ENCODE measurements at places on chromosomes 5 and 9. TPM values are rescaled to one million over a fixed set of nuclear protein-coding genes. Genes with fewer than 3 reads are reported as not detected.

GRCh38 chr5:90161414-90161813 lies 248.1 kb downstream of the CETN3 start:
- DNase-seq, result no peak

DNA sequence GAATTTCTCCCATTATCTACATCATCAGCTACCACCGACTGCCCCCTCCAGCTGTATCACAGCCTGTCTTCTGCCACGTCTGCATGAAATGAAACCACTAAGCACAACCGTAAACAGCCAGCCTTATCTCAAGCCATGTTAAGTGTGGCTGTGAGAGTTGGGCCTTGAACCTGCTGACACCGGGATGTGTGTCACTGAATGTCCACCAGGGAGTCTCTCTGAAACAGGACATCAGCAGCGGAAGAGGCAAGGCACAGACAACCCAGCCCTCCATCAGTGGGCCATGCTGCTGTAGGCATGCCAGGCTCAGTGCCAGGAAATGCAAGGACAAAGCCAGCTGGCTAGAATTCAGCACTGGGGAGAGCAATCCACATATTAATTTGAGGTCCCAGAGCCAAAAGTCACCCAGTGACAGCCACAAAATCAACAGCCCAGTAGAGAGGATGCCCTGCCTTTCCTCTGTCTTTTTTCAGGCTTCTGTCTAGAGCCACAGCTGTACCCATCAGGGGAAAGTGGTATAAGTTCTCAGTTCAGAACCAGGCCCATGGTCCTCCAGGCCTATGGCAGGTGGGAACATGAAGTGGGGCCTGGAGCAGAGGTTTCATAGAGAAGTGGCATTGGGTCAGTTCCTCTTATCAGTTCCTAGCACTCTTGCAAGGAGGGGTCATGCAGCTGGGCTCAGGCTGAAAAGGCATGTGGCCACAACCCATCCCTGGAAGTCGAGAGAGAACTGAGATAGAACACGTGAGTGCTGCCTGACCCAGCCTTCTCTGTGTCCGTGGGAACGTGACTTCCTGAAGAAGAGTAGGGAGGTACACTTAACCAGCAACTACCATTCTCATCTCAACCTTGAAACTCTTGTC lies 199.4 kb downstream of the ESM1 start:
- DNase-seq, result no peak

- DNase-seq, result no peak
Measured at GRCh38 chr9:81892440-81892839, 35.8 kb upstream of the SPATA31D4 start.

The PCDHA9 gene
- total RNA-seq, result not detected

The SLC2A8 gene
- total RNA-seq, result 3.2 TPM

DNA sequence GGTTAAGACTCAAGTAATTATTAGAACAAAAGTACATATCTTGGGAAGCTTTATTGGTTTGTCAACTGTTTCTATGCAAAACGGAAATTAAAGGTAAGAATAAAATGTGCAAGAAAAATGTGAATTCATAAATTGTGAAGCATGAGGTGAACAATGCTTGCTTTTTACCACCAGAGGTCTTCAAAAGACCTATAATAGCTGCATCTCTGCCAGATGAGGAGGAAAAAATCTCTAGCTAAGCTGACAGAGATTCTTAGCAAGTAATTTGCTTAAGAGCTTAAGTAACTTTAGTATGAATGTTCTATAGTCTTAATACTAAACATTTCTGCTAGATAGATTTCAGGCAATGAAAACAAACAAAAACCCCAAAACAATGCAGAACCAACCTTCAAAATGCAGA lies 54.1 kb downstream of the MRPS30 start:
- DNase-seq, result no peak

- DNase-seq, result no peak
Measured at GRCh38 chr5:158922816-158923215, 176.9 kb downstream of the EBF1 start.

DNA sequence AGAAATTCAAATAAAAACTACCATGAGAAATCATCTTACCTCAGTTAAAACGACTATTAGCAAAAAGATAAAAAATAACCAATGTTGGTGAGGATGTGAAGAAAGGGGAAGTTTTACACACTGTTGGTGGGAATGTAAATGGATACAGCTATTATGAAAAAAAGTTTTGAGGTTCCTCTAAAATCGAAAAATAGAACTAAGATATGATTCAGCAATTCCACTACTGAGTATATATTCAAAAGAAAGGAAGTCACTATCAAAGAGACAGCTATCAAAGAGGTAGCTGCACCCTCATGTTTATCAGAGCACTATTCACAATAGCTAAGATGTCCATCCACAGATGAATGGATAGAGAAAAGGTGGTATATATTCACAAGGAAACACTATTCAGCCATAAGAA lies 1888.4 kb downstream of the MAT2B start:
- DNase-seq, result no peak

GRCh38 chr5:92956886-92957285 lies 624.1 kb downstream of the NR2F1-AS1 start:
- no peak for DNase-seq

Data from activated T-cell treated with anti-CD3 and anti-CD28 coated beads, Interleukin-2, amount 50 U/mL, for 4 hours (primary cell).